Panc1 (cell line): ENCODE measurements at places on chromosomes 5 and 9.

- peaks cover 11% of the 10 kb centered on the region; the same call in 1 of the 2 replicates for H3K36me3 ChIP-seq
- DNase-seq, result no peak
- H3K27me3 ChIP-seq, result no peaks in the 10 kb centered on the region
- H3K27ac ChIP-seq, result no peak overlapping the region
- no peaks in the 10 kb centered on the region for H3K4me1 ChIP-seq
- no peak overlapping the region for H3K4me3 ChIP-seq
These were observed 158.4 kb downstream of the NIPBL start for GRCh38 chr5:37034955-37035354.

DNA sequence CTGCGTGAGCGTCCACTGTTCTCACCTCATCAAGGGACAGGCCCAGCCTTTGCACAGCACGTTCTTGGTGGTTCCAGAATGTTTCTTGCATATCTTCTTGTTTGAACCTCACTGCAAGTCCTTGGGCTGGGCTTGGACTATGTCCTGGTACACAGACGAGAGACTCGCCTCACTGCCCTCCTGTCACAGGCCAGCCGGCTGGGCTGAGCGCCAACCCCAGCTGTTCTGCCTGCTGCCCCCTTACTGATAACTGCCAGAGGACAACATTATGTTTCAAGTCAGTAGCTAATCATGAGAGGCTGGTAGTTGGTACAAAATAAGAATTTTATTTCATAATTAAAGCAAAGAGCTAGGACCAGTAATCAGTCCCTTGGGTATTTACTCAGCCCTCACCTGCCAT is 52.8 kb upstream of the LRRTM2 start:
- no peak overlapping the region for H3K27ac ChIP-seq
- DNase-seq, result no peak
- no peak overlapping the region for H3K4me3 ChIP-seq
- H3K27me3 ChIP-seq, result no peaks in the 10 kb centered on the region
- peaks cover 26% of the 10 kb centered on the region for H3K36me3 ChIP-seq

GRCh38 chr9:35517552-35518224 is 27.8 kb downstream of the RUSC2 start:
- DNase-seq, result no peak
- H3K27me3 ChIP-seq, result no peaks in the 10 kb centered on the region
- no peaks in the 10 kb centered on the region for H3K36me3 ChIP-seq
- peaks cover 98% of the 10 kb centered on the region for H3K4me1 ChIP-seq
- peak overlapping the region; percentile 100 for H3K27ac ChIP-seq
- H3K4me3 ChIP-seq, result peak overlapping the region; percentile 15

DNA sequence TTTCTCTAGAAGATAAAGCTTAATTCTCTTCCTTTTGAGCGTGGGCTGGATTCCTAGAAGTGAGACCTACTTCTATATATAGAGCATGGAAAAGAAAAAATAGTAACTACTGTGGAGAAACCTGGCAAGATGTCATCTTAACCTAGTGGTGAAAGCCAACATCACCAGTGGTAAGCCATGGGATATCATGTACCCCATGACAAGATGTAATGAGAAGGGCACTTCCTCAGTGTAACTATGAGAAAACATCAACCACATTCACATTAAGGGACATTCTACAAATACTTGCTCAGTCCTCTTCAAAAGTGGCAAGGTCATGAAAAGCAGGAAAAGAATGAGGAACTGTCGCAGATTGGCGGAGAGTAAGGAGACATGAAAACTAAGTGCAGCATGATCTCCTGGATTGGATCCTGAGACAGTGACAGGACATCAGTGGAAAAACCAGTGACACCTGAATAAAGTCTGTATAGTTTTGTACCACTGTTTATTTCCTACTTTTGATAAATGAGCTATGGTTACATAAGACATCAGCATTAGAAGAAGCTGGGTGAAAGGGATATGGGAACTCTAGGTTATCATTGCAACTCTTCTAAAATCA is 65.4 kb downstream of the PRRC1 start:
- H3K4me3 ChIP-seq, result no peak overlapping the region
- no peak overlapping the region for H3K27ac ChIP-seq
- H3K4me1 ChIP-seq, result no peaks in the 10 kb centered on the region
- H3K27me3 ChIP-seq, result peaks cover 2% of the 10 kb centered on the region; the same call in 1 of the 2 replicates
- no peak for DNase-seq
- H3K36me3 ChIP-seq, result no peaks in the 10 kb centered on the region
